ENCODE measurements at places on chromosomes 13 and 19.
A peak's percentile ranks its signal among the peaks of the same experiment; 100 is the strongest.

GRCh38 chr19:30882411-30883005, 466.7 kb downstream of the TSHZ3 start:
- no peak for DNase-seq

GRCh38 chr19:10134040-10134439, 14.3 kb upstream of the EIF3G start:
- no peak for DNase-seq

DNA sequence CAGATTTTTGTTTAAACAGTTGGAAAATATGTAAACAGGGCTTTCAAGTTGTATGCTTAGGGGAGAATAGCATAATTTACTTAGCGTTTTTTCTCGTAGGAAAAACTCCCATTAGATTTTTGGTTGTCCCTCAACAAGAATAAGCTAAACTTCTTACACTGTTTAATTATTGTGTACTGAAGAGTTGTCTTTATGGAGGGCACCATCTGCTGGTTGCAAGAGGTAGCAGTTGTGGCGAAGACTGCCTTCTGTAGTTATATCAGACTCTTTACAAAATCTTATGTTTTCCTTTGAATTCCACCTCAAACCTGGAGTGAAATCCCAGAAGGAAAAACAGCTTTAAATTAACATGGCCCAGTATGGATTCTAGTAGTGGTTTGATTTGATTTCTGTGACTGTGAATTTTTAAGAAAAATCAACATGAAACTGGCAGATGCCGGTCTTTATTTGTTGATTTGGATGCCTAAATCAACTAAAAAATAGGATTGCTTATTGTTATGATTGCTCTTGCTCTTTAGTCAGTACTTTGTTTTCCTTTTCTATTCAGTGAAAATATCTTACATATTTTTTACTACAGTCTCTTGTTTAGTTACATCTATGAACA, 53.4 kb downstream of the PDS5B start:
- no peak for DNase-seq

- no peak for DNase-seq
Measured at GRCh38 chr13:41428155-41428554, 29.2 kb upstream of the RGCC start.

- no peak for DNase-seq
Measured at GRCh38 chr13:95499811-95500712, 52.5 kb upstream of the CLDN10 start.

GRCh38 chr13:78881751-78882150, 222.8 kb upstream of the OBI1 start:
- DNase-seq, result no peak

- DNase-seq, result no peak
Measured at GRCh38 chr13:93767917-93768409, 541.4 kb downstream of the GPC6 start.

DNA sequence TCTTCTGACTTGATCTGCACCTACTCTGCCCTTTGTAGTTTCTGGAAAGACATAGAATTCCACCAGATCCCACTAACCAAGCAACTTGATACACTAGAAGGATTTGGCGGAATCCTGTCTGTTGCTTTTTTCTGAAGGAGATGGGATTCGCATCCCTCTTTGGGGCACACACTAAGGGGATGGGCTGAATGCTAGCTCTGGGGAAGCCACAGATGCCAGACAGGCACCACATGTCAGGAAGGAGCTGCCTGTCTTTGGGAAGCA, 52.1 kb downstream of the SERP2 start:
- no peak for DNase-seq

GRCh38 chr19:15976836-15977689, 28.3 kb downstream of the OR10H4 start:
- DNase-seq, result no peak

- no peak for DNase-seq
Measured at GRCh38 chr13:50226515-50227155, 211.4 kb downstream of the KCNRG start.

- DNase-seq, result no peak
Measured at GRCh38 chr13:109784590-109785140, 1.7 kb downstream of the IRS2 start.

DNA sequence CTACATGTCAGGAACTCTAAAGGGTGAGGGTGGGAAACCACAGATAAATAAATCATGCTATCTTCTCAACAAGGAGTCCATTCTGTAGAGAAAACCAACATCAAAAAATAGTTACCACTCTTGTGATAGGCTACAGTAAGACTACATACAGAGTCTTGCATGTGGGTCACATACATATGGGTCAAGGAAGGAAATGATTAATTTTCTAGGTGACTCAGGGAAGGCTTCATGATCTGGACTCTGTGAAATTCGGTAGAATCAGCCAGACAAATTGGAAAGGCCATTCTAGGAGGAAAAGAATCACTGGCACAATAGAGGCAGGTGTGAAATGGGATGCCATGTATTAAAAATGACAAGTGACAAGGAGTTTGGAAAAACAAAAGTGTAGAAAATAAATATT, 638.9 kb downstream of the LIG4 start:
- no peak for DNase-seq

DNA sequence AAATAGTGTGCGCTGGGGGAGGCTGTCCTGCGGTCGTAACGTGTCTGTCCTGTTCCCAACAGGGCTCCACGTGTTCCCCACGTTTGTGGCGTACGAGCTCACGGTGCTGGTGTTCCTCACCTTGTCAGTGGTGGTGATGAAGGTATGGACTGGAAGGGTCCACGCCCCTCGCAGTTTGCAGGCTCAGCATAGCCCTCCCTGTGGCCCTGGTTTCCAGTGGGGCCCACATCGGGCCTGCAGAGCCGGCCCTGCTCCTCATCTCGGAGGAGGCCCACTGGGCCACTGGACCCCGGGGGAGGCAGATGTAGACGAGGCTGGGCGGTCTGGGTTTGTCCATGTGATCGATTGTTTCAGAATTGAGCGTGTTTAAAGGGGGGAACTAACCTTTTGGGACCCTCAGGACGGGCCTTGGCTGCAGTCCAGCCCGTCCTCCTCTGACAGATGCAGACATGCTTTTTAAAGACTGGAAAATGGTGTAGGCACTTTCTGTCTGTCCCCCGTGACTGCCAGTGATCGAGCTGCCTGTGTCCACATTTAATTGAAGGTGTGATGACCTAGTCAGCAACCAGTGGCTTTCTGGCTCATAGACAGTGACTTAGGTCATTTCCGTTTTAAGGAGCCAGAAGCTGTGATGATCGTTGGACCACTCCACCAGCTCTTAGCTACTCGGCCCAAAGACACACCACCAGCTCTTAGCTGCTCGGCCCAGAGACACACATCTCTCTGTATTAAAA, 37.1 kb upstream of the TFDP1 start:
- DNase-seq, result no peak

GRCh38 chr19:47049307-47049700, 880 bp upstream of the TMEM160 start:
- no peak for DNase-seq

GRCh38 chr13:44174769-44175425, 198.7 kb upstream of the SERP2 start:
- DNase-seq, result no peak

DNA sequence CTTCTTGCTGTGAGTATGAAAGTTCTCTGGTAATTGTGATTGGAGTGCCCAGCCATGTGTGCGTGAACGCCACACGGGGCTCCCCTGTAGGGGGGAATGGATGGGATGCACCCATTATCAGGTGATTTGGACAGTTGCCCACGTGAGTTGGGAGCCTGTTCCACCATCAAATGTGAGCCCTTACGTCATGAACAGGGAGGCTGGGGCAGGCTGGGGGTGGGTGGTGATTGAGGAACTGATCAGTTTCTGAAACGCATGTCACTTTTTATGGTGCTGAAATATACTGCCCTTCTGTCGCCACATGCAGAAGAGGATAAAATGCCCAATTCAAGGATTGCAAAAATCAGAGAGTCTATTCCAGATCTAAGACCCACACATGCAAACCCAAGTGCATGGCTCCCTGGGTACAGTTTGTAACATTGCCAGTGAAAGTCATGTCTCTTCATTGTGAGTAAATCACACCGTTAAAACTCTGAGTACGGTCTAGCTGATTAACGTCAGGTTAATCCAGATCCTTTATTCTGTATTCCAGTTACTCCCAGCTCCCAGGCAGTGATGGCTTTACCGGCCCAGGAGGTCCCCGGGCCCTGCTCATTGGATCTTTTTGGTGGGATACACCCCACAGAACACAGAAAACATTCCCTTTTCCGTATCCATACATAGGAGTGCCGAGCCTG, 90.2 kb downstream of the RAB20 start:
- DNase-seq, result no peak

GRCh38 chr13:55000043-55000442, 1971.4 kb downstream of the OLFM4 start:
- DNase-seq, result no peak

DNA sequence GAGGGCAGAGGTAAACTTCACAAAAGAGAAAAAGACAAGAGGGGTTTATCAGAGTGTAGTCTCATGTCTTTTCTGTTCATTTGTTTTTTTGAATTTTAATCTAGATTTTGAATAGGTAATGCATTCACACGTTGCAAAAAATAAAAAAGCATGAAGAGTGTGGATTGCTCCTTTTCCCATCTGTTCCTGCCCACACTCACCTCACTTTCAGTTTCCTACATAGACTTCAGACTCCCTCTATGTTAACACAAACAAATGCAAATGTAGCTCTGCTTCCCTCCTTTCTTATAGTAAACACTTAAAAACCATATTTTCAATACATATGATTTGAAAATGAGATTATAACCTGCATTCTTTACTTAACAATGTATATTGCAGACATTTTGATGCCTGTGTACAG, 20.3 kb downstream of the TNFSF13B start:
- DNase-seq, result no peak

DNA sequence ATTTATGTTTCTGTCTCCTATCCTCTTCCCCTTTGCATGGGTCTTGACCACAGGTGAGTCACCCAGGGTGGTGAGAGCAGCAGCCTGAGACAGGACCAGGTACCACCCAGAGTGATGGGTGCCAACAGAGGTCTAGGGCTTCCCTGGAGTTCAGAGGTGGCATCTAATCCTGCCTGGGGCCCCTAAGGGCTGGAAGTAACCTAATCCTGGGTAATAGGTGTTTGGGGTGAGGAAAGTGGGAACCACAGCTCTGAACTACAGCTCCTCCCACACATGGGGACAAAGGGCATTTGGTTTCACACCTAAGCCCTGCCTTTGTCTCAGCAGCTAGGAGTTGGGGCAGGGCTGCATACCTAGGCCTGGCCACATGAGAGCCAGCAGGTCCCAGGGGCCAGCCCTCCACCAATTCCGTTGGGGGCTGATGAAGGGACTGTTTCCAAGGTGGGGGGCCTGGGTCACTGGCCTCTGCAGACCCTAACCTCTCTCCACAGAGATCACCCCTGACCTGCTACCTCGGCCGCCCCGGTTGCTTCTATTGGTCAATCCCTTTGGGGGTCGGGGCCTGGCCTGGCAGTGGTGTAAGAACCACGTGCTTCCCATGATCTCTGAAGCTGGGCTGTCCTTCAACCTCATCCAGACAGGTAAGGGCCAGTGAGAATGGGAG, 8.0 kb downstream of the SPHK2 start:
- no peak for DNase-seq

DNA sequence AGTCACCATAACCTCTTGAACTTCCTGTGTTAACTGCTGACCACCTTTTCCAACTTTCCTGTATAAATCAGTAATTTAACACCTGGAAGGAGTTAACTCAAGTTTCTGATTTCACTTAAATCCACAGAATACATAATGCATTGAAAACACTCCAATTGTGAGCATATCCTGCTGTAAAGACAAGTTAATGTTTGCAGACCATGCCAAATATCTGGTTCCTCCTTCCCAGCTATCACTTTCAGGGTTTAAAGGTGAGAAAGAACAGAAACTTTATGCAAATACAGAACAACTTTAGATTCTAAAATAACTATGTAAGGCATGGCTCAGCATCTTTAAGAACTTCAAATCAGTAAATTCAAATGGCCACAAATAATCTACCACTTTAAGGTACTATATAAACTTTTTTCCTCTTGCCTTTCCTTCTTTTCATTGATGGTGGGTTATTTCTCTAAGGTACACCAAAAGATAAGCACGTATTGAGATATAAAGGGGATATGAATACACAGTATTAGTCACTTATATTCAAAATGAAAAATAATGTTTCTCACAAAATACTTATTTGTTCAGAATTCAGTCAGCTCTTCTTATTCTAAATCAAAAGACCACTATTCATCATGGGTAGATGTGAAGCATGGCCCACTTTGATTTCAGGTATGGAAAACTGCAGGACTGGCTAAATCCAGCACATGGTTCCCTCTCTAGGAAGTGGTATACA, 6.6 kb upstream of the TPTE2 start:
- no peak for DNase-seq

DNA sequence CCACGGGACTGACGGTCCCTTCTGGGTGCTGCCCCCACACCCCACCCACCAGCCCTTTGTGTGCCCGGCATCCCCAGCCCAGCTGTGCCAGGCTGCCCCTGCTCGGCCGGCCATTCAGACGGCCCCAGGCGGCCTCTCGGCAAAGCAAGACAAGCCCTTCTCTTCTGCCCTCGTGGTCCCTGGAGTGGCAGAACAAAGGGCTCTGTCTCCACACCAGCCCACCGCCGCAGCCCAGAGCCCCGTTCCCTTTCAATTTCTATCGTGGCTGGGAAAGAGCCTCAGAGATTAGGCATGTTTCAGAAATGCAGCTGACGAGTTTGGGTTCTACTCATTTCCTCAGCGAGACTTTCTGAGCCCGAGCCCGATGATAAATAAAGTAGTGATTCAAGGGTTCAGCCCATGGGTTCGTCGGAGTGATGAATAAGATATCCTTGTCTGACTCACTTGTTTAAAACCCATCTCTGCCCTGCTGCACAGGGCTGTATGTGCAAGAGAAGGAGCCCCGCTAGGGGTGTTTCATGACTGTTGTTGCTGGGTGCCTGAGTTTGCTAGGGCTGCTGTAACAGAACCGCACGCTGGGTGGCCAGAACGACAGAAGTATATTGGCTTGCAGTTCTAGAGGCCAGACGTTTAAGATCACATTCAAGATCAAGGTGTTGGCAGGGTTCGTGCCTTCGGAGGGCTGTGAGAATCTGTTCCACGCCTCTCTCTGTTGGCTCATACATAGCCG, 4.3 kb downstream of the MYO9B start:
- DNase-seq, result peak; percentile 54

GRCh38 chr13:95546919-95547318, 5.6 kb upstream of the CLDN10 start:
- no peak for DNase-seq

- DNase-seq, result no peak
Measured at GRCh38 chr19:35609851-35610353, 2.6 kb upstream of the HAUS5 start.

GRCh38 chr19:19040417-19040816, 7.0 kb downstream of the ARMC6 start:
- no peak for DNase-seq

DNA sequence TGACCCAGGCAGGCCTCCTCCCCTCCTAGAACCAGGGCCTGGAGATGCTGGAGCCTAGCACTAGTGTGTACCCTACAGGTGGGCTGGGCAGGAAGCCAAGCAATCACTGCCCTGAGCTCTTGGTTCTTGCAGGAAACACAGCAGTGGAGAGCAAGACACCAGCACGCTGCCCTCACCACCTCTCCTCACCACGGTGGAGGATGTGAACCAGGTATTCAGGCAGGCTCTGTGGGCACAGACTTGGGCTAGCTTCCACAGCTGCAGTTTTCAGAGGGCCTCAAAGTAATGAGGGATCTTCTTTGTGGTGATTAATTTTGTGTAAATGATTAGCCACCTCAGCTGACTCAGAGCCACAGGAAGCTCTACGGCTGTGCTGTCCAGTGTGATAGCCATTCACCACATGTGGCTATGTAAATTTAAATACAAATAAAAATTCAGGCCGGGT, 13.6 kb upstream of the GPI start:
- no peak for DNase-seq
